NCI-H1694 (cell line): ENCODE measurements at places on chromosomes 2 and 18.
A peak's percentile ranks its signal among the peaks of the same experiment; 100 is the strongest.

DNA sequence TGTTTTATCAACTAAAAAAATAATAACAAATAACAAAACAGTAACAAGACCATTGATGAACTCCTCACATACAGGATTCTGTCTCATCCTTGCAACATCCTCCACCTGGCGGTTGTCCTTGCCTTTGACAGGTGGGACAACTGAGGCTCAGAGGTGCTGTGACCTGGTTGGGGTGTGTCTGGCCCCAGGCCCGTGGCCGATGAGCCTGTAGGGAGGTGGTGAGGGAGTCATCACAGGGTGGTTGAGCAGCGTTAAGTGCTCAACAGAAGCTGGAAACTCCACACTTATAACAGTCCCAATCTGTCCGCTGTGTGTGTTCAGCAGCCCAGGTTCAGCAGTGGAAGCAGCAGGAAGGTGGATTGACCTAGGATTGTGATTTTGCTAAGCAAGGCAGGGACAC lies 131.6 kb upstream of the RAB12 start:
- no peak for DNase-seq

- no peak for DNase-seq
Measured at GRCh38 chr2:37388074-37388473, 43.6 kb downstream of the QPCT start.

DNA sequence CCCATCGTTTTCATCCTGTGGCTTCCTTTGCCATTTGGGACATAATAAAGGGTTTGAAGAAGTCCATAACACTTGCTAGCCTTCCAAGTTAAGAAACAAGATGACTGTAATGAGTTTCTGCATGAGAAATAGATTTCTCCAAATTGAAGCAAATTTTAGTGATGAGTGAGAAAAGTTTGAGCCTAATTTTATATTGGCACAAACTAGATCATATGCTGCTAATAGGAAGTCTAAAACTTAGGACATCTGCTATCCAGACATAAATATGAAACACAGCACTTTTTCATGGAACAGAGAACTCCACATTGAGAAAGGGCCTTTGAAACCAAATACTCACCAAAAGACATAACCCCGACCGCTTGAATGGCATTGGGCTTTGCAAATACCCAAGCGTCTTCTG lies 39.8 kb downstream of the SLC38A11 start:
- no peak for DNase-seq

- no peak for DNase-seq
Measured at GRCh38 chr2:68135448-68136320, 22.0 kb upstream of the PNO1 start.

- DNase-seq: peak; percentile 62
Measured at GRCh38 chr2:3399829-3400228, 20.3 kb downstream of the TRAPPC12 start.

DNA sequence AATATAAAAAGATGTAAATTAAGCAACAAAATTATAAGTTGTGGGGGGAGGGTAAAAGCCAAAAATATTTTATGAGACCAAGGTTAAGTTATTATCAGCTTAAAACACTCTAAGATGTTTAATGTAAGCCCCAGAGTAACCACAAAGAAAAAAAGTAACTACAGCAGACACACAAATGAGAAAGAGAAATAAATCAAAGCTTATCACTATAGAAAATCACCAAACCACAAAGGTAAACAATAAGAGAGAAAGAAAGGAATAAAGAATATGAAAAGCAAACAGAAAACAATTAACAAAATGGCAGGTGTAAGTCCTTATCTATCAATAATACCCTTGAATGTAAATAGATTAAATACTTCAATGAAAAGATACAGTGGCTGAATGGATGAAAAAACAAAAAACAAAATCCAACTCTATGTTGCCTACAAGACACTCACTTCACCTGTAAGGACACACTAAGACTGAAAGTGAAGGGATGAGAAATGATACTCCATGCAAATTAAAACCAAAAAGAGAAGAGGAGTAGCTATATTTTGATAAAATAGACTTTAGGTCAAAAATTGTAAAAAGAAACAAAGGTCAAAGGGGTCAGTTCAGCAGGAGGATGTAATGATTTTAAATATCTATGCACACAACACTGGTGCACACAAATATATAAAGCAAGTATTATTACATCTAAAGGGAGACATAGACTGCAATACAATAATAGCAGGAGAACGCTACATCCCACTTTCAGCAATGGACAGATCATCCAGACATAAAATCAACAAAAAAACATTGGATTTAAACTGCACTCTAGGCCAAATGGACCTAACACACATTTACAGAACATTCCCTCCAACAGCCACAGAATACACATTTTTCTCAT lies 80.7 kb downstream of the PTPN2 start:
- DNase-seq: no peak

DNA sequence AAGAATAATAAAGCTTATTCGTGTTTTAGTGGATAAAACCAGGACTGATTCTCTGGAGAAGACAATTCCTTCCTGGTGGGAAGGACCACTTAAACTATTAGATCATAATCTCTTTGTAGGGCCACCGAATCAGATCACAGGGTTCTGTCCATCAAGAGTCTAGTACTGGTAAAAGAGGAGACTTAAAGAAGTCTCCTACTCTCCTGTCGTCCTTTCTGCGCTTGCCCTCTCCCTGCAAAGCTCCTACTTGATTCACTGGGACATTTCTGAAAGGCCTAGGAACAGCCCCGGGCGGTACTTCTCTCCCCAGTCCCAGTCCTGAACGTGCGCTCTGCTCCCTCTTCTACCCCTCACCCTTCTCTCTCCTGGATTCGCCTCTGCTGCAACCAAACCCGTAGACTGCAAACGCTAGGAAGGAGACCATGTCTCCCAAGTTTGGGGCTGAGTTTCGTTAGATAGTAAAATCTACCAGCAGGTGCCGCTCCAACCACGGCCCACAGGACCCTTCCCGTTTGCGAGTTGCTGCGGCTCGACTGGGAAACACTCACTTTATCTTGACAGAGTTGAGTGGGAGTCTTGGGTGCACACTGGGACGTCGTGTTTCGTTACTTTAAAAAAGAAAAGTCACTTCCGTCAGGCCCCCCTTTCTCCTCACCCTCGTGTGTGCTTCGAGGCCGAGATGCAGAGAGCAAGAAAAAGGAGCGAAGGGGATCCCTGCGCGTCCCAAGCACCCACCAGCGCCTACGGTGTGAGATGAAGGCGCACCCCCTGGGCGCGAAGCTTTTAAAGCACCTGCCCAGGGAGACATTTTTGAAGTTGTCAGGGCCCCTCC lies 923 bp downstream of the FIGLA start:
- peak; percentile 69 for DNase-seq

- no peak for DNase-seq
Measured at GRCh38 chr2:187529977-187530721, 24.1 kb downstream of the TFPI start.

GRCh38 chr2:118102433-118103082 lies 14.3 kb downstream of the INSIG2 start:
- DNase-seq: no peak

DNA sequence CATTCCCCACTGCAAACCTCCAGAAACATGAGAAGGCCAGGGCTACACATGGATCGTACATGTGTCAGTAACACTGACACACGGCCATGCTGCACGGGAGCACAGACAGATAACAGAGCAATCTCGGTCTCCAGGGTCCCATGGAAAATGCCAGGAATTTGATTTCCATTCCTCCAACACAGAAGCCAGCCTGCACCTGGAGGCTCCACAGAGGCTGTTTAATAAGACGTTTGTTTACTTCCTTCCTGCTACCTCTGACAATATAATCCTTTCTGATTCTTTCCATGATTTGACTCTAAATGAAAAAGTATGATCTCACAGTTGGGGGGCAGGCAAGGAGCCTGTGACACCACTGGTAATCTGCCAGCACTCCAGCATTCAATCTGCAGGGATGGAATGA lies 210.9 kb upstream of the DDX18 start:
- DNase-seq: no peak

GRCh38 chr2:72962911-72963310 lies 45.6 kb downstream of the EMX1 start:
- DNase-seq: no peak

GRCh38 chr18:69840001-69840400 lies 107.7 kb downstream of the CD226 start:
- no peak for DNase-seq

- DNase-seq: no peak
Measured at GRCh38 chr2:227577555-227577954, 21.1 kb upstream of the SCYGR2 start.

- DNase-seq: no peak
Measured at GRCh38 chr2:189369566-189369965, 71.7 kb upstream of the WDR75 start.

DNA sequence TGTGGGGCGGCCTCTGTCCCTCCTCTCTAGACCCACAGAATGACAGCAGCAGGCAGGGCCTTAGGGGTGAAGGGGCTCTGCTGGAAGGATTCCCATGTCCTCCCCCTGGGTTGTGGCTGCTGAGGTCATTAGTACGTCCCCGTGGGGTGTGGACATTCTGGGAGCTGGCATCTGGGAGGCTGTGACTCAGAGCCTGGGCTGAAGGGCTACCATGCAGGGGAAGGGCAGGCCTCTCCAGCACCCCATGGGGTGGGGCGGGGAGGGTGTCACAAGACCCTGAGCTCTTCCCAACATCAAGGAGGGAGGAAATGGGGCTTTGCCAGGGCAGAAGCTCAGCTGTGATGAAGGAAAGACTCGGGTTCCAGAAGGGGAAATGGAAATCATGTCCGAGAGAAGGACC lies 105.8 kb upstream of the SMAD2 start:
- no peak for DNase-seq

GRCh38 chr2:239429473-239430350 lies 28.9 kb upstream of the HDAC4 start:
- no peak for DNase-seq

DNA sequence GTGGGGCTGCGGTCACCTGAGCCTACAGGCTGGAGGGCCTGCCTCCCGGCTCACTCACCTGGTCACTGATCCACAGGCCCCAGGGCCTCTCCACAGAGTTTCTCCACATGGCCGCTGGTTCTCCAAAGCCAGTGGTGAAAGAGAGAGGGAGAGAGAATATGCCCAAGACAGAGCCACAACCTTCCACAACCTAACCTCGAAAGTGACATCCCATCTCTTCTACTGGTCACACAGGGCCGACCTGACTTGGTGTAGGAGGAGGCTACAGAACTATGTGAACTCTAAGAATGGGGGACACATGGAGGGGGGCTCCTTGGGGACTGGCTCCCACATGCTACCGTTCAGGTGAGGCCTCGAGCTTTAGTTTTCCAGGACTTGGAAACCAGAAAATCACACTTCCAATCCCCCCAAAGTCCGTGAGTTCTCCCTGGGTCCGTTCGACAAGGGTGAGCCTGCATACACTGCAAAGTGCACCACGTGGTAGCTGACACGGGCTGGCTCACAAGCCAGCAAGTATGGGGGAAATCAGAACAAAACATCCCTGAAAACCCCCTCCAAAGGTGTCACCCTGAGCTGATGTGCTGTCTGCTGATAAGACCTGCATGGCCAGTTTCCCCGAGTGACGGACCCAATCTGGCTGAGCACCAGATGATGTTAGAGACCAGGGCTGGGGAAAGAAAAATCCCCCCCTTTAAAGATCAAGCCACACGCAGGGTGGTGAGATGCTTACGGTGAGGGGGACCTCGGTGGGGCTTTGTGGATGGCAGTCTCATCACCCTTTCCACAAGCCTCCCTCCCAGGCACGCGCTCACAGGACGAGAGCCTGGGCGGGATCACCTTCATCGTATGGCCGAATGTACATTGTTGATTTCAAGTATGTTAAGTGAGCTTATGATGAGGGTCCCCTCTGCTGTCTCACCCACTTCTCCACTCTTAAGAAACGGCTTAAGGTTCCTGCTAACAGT lies 54.2 kb upstream of the SEMA4C start:
- DNase-seq: no peak

- no peak for DNase-seq
Measured at GRCh38 chr2:148651972-148652371, 7.4 kb downstream of the EPC2 start.

DNA sequence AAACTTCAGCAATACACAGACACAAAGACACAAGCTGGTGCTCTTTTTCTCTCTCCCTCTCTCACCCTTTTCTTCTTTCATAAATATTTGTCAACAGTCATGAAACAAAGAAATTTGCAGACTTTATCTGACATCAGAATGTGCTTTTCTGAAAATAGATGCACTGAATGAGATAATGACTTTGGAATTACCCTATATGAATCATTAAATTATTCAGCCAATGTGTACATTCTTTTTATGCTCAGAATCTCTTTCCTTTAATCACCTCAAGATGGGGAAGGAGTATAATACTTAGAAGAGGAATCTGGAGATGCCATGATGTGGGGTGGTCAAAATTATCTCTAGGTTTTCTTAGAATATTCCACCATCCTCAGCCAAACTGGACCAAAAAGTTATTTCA lies 289.9 kb downstream of the LRRTM1 start:
- no peak for DNase-seq

- no peak for DNase-seq
Measured at GRCh38 chr18:44054514-44054913, 626.2 kb upstream of the SETBP1 start.

DNA sequence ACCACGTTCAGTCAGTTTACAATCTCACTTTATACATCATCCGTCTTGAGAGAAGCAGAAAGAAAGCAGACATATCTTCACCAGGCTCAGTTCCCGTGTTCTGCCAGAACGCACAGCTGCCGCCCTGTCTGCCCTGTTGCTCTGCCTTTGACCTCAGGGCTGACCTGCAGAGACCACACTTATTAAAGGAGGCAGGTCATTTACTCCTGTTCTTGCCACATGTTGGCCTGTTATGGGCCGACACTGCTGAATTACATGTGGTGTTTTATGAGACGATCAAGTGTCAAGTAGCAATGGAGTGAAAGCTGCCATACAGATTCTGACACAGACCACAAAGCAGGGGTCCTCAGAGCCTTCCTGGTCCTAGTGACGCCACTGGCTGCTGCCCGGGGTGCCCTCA lies 232.2 kb downstream of the TTC32 start:
- no peak for DNase-seq

DNA sequence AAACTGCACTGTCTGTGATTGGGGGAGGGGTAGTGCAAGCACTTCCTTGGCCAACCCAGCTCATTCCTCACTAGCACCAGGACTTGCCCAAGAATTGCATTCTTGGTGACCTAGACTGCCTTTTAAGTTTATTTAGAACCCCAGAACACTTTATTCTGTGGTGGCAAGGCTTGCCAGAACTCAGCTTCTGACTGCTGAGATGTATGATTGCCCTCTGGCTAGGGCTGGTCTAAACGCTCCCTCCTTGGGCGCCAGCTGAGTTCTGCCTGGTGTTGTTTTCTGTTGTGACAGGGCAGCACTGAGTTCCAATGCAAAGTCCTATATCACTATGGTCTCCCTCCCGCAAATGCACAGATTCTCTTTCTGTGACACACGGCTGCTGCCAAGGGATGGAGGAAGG lies 247.7 kb downstream of the ZNF385B start:
- no peak for DNase-seq

GRCh38 chr18:26307161-26307773 lies 81.0 kb downstream of the TAF4B start:
- DNase-seq: peak; percentile 46
